ENCODE measurements at places on chromosomes 2 and 18.

DNA sequence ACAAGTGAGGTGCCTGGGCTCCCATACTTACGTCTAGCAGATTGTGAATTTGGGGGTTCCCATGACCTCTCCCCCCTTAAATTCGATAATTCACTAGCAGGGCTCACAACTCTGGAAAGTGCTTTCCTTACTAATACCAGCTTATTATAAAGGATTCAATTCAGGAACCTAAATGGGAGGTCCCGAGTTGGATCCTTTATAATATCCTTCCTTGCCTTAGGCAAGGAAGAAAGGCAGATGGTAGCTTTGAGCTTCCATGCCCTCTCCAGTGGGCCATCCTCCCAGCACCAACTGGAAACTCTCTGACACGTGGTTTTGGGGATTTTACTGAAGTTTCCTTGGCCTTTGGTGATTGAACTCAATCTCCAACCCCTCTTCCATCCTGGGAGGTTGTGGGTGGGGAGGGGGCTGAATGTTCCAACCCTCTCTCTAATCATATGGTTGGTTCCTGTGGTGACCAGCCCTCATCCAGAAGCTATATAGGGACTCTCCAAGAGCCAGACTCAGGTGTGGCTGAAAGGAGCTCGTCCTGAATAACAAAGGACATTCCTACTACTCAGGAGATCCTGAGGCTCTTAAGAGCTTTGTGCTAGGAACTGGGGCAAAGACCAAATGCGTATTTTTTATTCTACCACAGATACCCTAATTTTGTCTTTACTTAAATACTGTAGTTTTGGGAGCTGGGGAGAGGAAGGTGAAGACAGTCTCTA is 62.2 kb downstream of the HAUS1 start:
- no peak for DNase-seq

GRCh38 chr2:219228041-219228910 is 1.2 kb downstream of the ATG9A start:
- DNase-seq: no peak

- no peak for DNase-seq
These were observed 21.9 kb upstream of the USP14 start for GRCh38 chr18:136433-136832.

DNA sequence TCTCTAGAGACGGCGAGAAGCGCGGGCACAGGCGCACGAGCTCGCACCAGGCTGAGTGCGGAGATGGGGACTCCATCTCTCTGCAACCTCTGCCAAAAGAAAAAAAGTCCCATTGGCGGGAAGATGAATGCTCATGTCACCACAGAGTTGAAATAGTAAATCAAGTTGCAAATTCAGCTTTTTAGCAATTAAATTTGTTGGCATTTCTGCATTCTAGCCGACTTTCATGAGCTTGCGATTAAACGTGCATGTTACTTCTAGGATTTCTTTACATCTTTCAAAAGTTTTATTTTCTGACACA is 588 bp downstream of the CHAC2 start:
- DNase-seq: peak; percentile 58

DNA sequence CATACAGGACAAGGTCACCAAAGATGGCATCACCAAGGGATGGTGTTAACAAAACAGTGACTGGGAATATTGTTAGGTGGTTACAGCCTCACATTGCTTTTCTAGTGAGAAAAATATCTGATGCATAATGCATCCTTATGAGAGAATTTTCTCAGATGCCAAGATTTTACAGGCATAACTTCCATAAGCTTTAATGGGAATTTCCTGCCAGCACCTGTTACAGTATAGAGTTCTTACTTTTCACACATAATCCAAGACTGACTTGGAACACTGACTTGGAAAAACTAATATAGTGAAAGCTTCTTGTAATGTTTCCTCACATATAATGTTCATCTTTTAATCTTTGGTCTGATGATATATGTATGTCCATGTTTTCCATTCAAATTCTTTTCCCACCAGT is 402.8 kb downstream of the ARHGAP15 start:
- no peak for DNase-seq
